ENCODE measurements at places on chromosomes 4 and X.
A peak's percentile ranks its signal among the peaks of the same experiment; 100 is the strongest.

- DNase-seq = peak; percentile 42
These were observed 7.1 kb downstream of the SLC49A3 start for GRCh38 chr4:681736-682451.

- DNase-seq = no peak
These were observed 28.6 kb downstream of the ANK2 start for GRCh38 chr4:113078066-113078465.

- DNase-seq = no peak
These were observed 16.2 kb downstream of the RBM47 start for GRCh38 chr4:40613456-40613855.

DNA sequence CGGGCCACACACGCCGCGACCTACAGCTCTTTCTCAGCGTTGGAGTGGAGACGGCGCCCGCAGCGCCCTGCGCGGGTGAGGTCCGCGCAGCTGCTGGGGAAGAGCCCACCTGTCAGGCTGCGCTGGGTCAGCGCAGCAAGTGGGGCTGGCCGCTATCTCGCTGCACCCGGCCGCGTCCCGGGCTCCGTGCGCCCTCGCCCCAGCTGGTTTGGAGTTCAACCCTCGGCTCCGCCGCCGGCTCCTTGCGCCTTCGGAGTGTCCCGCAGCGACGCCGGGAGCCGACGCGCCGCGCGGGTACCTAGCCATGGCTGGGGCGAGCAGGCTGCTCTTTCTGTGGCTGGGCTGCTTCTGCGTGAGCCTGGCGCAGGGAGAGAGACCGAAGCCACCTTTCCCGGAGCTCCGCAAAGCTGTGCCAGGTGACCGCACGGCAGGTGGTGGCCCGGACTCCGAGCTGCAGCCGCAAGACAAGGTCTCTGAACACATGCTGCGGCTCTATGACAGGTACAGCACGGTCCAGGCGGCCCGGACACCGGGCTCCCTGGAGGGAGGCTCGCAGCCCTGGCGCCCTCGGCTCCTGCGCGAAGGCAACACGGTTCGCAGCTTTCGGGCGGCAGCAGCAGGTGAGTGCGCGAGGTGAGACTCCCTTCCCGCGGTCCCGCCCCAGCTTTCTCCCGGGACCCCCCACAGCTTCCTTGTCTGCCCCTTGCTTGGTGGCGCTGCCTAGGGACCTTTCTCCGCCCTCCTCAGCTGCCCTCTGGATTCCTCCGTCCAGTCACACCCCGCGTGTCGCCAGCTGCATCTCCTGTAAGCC, 678 bp downstream of the BMP3 start:
- no peak for DNase-seq

DNA sequence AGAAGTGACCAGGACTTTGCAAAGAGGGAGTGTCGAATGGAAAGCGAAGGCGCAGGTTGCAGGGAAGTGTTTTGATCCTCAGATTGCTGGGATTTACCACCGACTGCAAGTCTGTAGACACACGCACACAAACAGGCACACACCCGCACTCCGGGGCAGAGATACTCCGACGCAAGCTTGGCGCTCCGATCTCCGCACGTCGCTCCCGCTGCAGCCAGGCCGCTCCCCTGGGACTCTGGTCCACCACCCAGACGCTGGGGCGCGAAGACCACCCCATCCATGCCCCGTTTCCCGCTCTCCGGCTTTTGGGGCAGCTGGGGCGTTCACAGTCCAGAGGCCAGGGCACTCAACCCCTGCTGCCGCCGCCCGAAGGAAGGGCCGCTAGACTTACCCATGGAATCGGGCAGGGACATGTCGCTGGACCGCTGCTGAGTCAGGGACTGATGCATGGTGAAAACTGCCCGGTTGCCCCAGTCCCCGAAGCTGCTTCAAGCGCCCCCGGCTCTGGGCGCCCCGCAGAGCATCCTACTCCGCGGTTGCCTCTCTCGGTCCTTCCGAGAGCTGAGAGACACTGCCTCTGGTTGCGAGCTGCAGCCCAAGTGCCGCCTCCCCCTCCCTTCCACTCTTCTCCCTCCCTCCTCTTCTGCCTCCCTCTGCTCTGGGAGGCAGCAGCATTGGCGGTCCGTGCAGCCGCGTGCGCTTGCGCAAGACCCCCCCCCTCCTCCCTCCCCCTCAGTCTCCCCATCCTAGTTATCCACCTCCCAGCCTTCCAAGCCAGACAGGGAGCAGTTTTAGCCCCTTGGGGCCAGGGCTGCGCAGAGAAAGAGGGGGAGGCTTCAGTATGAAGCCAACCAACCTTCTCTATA, at the start of gene TMEM255A:
Gene TMEM255A, minus strand, starts transcription at position 601 of the 866 bp plus-strand sequence. Its CDS starts 152 bp downstream, at position 449.
- no peak for DNase-seq
